Stimulated activated CD4-positive, alpha-beta T cell treated with anti-CD3 and anti-CD28 coated beads, Interleukin-4, amount 100 ng/mL, for 4 hours (primary cell): ENCODE measurements at places on chromosomes 11 and 22.
A peak's percentile ranks its signal among the peaks of the same experiment; 100 is the strongest.

- no peak for DNase-seq
Observed at GRCh38 chr11:13102865-13103539, 93.9 kb downstream of the RASSF10 start.

DNA sequence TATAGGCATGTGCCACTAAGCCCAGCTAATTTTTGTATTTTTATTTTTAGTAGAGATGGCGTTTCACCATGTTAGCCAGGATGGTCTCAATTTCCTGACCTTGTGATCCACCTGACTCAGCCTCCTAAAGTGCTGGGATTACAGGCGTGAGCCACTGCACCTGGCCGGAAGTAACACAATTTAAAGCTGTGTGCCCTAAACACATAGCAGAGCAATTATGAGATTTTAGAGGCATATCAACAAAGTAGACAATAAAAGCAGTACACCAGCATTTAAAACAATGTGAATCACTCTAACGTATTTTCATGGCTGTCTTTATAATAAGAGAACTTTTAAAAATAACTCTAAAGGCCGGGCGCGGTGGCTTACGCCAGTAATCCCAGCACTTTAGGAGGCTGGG, 42.4 kb downstream of the PRR14L start:
- DNase-seq = no peak

- DNase-seq = no peak
Observed at GRCh38 chr22:19932367-19933206, 9.0 kb upstream of the COMT start.

- no peak for DNase-seq
Observed at GRCh38 chr22:25569361-25569760, 4.9 kb downstream of the GRK3 start.

GRCh38 chr22:30201945-30202344, 44.6 kb downstream of the LIF start:
- DNase-seq = no peak

DNA sequence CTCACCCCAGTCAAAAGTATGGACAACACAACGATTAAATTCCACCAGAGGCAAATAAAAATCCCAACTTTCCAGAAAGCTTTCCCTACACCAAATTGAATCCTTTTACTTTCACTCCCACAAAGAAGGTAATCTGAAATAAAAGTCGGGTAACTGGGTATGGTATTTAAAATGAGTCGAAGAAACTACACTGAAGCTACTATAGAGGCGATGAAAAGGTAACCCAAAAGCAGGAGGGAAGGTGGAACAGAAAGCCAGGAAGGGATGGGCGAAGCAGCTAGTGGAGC, 1.1 kb downstream of the PICALM start:
- no peak for DNase-seq

GRCh38 chr11:124920870-124921609, 2.0 kb downstream of the HEPN1 start:
- DNase-seq = peak; percentile 82

DNA sequence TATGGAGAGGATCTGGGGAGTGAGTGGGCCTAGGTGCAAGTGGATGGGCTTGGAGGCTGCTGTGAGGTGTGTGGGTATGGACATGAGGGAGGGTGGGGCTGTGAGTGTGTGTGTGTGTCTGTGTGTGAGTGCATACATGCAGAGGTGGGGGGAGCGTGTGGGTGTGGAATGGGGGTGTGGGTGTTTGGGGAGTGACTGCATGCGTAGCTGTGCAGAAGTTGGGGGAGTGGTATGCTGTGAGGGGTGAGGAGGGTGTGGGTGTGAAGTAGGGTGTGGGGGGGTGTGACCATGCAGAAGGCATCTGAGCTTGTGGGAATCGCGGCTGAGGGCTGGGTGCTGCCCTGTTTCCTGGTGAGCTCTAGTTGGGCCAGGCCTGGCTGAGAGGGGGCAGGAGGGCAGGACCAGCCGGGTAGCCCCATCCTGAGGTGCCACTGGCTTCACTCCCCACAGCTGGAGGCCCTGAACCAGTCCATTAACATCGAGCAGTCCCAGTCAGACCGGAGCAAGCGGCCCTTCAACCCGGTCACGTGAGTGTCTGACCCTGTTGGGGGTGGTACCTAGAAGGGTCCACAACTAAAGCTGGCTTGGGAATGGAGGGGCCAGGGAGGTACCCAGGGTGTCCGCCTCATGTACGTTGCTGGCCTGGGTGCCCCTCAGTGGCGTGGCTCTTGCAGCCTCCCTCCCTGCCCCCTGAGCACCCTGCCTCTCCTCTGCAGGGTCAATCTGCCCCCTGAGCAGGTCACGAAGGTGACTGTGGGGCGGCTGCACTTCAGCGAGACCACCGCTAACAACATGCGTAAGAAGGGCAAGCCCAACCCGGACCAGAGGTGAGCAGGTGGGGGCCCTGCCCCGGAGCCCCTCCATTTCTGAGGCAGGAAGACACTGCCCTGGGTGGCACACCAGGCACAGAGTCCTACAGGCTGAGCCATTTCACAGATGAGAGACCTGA, 16.5 kb downstream of the TMEM258 start:
- peak; percentile 30 for DNase-seq

- DNase-seq = no peak
Observed at GRCh38 chr22:22893077-22893805, 5.6 kb downstream of the IGLL5 start.

DNA sequence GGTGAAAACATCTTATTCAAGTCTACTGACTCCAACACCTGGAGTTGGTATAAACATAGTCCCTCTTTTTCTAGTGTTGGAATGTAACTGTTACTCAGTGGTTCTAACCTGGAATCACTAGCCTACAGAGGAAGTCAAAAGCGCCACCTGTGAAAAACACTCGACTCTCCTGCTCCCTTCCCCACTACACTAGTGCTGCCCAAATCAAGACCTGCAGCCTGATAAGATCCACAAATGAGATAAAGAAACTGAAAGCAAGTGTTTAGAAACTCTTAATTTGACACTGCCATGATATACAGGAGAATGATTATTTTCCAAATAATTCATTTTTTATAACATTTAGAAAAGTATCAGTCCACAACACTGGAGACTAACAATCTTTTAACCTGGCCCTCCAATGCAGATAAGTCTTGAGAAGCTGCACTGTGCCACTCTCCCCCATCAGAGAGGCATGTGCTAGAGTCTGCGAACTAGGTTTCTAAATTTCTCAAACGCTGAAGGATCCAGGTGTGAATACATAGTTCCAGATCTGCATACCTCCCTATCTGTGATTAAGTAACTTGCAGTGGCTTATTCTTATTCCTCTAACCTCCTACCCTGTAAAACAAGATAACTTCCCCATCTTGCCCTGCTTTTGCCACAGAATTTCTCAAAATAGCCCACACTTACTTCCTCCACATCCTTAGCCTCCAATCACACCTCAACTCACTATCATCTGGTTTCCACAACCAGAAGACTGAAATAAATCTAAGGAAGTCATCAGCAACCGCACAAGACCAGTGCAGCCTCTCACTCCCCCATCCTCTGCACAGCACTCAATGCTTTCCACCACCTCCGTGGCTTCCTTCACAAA, 88.1 kb downstream of the RRAS2 start:
- no peak for DNase-seq

- DNase-seq = no peak
Observed at GRCh38 chr11:61080986-61081590, 21.2 kb upstream of the CD5 start.

DNA sequence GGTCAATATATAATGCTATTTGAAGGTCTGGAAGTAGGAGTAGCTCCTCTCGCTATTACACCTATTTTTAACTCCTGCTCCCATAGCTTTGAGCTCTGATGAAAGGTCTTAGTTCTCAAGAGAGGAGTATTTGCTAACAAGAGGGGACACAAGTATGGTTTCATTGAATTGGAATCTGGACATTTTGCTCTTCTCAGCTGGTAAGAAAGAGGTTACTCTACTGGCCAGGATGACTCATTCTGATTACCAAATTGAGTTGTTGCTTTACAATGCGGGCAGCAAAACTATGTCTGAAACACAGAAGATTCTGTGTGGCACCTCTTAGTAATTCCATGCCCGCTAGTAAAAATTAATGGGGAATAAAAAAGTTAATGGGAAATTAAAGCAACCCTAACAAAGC, 63.6 kb upstream of the EP300 start:
- DNase-seq = no peak

GRCh38 chr11:69303427-69303826, 9.5 kb downstream of the MYEOV start:
- DNase-seq = no peak

GRCh38 chr22:28905256-28905832, 22.0 kb downstream of the ZNRF3 start:
- no peak for DNase-seq

DNA sequence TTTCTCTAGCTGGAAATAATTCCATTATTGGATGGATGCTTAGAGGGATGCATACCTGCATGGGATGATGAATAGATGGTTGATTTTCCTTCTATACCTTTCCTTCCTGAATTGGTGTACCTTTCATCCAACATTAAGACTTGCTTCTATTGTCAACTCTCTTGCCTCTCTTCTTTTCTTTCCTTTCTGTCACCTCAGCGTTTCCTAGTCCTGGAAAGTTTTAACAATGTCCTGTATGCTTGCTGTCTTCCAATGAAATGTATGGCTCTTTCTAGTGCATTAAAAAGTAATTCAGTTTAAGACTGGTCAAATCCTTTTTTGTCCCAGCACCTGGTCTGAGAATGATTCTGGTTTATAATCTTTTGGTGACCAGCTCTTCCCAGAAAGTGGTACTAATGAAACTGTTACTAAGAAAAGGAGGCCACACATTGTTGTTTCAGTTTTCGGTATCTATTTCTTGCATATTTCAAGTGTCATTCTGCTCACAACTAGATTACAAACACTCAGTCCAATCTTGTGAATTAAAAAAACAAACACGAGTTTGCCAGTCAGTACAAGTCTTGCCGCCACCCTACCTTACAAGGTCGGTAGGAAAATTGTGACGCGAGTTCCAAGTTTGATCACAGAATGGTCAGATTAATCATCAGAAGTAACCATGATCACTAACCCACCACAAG, 8.0 kb downstream of the POU2AF1 start:
- no peak for DNase-seq

DNA sequence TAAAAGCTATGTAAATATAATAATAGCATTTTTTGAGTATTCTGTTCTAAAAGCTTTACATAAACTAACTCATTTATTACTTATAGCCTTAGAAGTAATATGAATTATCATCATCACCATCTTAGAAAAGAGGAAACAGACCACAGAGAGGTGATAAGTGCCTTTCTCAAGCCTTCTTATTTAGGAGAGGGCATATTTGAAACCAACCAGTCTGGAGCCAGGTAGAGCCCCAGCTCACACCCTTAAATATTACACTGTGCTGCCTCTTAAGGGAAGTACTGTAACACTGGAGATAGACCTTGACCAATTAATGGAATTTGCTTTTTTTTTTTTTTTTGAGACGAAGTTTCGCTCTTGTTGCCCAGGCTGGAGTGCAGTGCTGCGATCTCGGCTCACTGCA, 2.3 kb downstream of the BCO2 start:
- DNase-seq = no peak

DNA sequence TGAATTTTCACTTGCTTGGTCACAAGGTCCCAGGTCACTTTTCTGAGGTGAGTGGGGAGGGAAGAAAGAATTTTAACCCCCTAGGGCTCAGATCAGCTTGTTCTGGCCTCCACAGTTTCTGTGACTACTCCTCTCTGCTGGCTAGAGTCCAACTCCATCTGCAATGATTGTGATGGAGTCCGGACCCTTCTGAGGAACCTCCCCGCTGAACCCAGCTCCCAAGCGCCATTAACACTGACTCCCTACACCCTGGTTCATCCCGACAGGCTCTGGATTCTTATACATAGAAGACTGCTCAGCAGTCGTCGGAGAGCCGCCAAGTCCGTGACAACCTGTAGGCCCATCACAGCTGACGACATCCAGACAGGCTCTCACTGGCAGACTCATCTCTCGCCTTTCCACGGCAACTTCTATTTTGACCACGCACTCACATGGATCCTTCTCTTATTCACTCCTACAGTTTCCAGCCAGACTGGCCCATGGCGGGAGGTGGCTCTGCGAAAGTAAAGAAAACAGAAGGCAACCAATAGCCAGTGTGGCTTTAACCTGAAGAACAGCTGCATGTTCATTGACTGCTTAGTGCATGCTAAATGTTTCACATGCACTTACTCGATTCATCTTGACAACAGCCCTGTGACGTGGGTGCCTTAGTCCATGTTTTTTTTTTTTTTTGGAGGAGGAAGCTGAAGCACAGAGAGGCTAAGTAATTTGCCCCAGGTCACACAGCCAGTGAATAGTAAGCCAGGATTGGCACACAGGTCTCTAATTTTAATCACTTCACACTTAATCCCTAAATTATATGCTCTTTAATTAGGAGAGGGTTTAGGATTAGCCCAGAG, 68.0 kb upstream of the PRDM11 start:
- DNase-seq = no peak

GRCh38 chr11:133172349-133172748, 360.0 kb downstream of the OPCML start:
- DNase-seq = no peak

DNA sequence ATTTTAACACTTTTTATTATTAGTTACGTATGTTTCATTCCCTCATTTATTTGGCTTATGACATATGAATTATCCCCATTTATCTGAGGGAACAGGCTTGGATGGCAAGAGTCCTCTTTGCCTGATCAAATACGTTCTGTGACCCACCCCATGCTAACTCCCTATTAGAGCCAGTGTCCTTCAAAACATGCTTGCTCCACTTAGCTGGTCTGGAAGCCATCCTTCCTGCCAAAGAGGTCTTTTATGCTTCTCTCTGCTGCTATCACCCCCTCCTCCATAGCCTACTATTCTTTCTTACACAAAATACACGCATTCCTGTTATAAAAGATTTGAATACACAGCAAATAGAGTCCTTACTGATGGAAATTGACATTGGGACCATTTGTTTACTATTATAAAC, 6.4 kb downstream of the COA4 start:
- no peak for DNase-seq

- no peak for DNase-seq
Observed at GRCh38 chr11:35911616-35912165, 32.2 kb upstream of the LDLRAD3 start.

- DNase-seq = no peak
Observed at GRCh38 chr11:44167046-44167445, 71.6 kb downstream of the EXT2 start.

DNA sequence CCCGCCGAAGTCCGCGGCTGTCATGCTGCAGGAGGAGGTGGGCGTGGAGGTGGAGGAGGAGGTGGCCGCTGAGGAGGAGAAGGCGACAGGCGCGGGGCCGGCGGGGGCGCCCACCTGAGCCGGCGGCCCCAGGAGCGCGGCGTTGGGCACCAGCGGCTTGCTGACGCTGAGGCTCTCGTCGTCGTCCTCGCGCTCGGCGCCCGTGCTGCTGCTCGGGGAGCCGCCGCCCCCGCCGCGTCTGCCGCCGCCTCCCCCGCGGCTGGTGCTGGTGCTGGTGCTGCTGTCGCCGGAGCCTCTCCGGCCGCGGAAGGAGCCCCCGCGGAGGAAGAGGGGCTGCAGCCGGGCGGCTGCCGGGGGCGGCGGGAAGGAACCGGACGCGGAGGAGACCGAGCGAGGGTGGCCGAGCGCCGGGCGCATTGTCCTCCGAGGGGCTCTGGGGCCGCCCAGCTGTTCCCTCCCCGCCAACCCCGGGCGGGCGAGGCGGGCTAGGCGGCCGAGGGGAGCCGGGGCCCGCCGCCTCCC, 388 bp downstream of the TMEM121B start:
- DNase-seq = peak; percentile 49
